ENCODE measurements at places on chromosomes 4 and X. TPM values are rescaled to one million over a fixed set of nuclear protein-coding genes. Genes with fewer than 3 reads are reported as not detected.

Gene USP17L11
- total RNA-seq: not detected

Gene HAND2
- 5.4 TPM for total RNA-seq

Gene HSFX1
- 1.7 TPM for total RNA-seq

Gene EGFL6
- not detected for total RNA-seq

Gene ADH1B
- 22.1 TPM for total RNA-seq

Gene CCDC160
- 0.07 TPM for total RNA-seq

Gene CT45A10
- not detected for total RNA-seq

Gene P2RY4
- 0.13 TPM for total RNA-seq

Gene ZNF141
- total RNA-seq: 7.6 TPM

Gene PFKFB1
- total RNA-seq: 0.03 TPM

Gene KCTD8
- total RNA-seq: 0.78 TPM

Gene COMMD8
- total RNA-seq: 19.3 TPM

Gene NUDT9
- 12.7 TPM for total RNA-seq

Gene CNKSR2
- total RNA-seq: 0.66 TPM

Gene EMD
- 26.8 TPM for total RNA-seq

Gene CDKL2
- 2.3 TPM for total RNA-seq

Gene MND1
- total RNA-seq: 0.79 TPM

Gene GAGE13
- total RNA-seq: not detected

Gene HSD17B13
- total RNA-seq: 0.13 TPM

Gene CDX4
- not detected for total RNA-seq

Gene CDKL5
- 5.0 TPM for total RNA-seq

Gene STPG2
- total RNA-seq: not detected

Gene TBC1D8B
- 32.2 TPM for total RNA-seq

Gene MUC7
- not detected for total RNA-seq

Gene CACNA1F
- not detected for total RNA-seq

Gene CYTL1
- 0.72 TPM for total RNA-seq

Gene ARMCX5
- total RNA-seq: 16.4 TPM

Gene FUNDC2
- 59.2 TPM for total RNA-seq

Gene CSAG3
- total RNA-seq: not detected

Gene IL2RG
- not detected for total RNA-seq

Gene DKK2
- not detected for total RNA-seq

Gene ALAS2
- total RNA-seq: not detected

Gene SYP
- total RNA-seq: 0.59 TPM

Gene INTS6L
- total RNA-seq: 3.6 TPM

Gene GDPD2
- not detected for total RNA-seq

Gene CYLC1
- not detected for total RNA-seq

Gene C4orf51
- not detected for total RNA-seq

Gene DGKK
- total RNA-seq: not detected

Gene AWAT2
- not detected for total RNA-seq

Gene MAGEA1
- total RNA-seq: not detected

Gene PRDM8
- total RNA-seq: 4.9 TPM

Gene LNX1
- 9.1 TPM for total RNA-seq

Gene LSM6
- 15.4 TPM for total RNA-seq

Measured in smooth muscle cell of the pulmonary artery (primary cell).